Activated gamma-delta T cell treated with Interleukin-2 at 50 U/mL for 16 hours (primary cell): ENCODE measurements at places on chromosomes 1 and 21.
A peak's percentile ranks its signal among the peaks of the same experiment; 100 is the strongest.

- no peak for DNase-seq
Observed at GRCh38 chr1:200146100-200146499, 118.6 kb downstream of the NR5A2 start.

DNA sequence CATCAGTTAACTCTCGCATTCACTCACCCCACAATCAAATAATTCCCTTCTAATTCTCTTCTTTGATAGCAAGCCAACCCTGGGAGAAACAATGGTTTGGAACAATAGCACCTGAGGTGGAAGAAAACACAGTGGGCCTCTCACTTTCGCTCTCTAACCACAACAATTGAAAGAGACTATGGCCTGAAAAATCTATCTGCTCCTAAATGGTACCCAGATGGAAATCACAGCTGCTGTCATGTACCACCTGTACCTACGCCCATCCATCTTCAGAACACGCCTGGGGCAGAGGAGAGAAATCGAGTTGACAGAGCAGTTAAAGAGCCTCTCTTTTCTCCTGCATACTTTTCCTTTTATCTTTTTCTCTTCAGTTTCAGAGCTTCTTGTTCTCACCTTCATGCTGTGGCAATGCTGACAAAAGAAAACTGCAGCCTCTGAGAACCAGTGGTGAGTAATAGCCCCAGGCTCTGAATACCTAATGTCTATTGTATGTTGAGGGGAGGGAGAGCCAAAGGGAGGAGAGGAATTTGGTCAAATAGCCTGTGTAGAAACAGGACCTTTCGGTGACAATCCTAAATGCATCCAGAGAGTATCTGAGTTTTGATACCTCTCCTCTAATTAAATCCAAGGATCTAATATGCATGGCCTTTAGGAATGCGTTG lies 57.7 kb downstream of the ZC3H11B start:
- no peak for DNase-seq

DNA sequence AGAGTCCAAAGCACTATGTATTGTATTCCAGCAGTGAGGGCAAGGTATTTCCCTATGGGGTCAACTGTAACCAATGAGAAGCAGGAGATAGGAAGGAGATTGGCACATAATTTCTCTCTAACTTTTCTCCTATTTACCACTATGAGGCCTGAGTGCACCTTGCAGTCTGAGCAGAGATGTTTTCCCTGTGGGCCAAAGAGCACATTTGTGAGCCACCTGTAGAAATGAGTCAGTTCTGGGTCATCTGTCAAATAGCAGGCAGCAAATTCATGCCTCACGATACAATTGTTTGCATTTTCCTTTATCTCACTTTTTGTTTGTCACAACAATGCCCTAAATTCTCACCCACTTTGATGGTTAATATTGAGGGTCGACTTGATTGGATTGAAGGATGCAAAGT lies 547.2 kb upstream of the NCAM2 start:
- DNase-seq: no peak

- DNase-seq: peak; percentile 72
Observed at GRCh38 chr1:154344977-154345837, 19.9 kb downstream of the ATP8B2 start.

DNA sequence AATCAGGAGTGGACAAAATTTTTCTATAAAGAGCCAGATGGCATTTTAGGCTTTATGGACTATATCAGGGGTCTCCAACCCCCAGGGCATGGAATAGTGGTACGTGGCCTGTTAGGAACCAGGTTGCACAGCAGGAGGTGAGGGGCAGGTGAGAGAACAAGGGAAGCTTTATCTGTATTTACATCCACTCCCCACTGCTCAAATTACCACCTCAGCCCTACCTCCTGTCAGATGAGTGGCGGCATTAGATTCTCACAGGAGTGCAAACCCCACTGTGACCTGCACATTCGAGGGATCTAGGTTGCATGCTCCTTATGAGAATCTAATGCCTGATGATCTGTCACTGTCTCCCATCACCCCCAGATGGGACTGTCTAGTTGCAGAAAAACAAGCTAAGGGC lies 13.9 kb downstream of the PHTF1 start:
- DNase-seq: no peak

GRCh38 chr1:247441606-247442005 lies 16.3 kb downstream of the OR2B11 start:
- DNase-seq: no peak

DNA sequence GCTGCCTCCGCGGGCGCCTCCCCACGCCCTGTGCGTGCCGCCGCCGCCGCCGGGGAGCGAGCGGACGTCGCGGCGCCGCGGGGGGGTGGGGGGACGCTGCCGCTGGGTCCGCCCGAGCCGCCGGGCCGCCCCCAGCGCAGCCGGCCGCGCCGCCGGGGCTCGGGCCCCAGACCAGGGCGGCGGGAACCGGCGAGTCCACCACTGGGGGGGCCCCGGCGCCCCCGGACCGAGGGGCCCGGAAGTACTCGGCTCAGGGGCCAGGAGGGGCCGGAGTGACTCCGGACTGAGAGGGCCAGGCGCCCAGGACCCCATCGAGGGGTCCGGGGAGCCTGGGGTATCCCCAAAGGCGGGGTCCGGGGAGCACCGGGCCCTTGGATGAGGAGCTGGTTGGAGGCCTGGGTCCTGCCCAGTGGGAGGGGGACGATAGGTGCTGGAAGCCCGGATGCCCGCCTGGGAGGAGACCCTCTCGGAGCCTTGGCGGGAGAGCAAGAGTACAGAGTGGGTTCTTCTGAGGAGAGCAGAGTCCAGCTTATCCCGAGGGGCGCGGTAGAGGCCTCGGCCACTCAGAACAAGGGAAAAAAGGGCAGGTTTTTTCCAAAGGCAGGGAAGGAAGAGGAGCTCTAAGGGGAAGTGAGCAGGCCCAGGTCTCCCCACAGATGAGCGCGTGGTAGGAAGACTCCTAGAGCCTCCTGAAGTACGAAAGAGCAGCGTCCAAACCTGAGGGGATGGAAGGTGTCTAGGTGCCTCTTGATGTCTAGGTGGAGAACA lies 556 bp downstream of the GMEB1 start:
- peak; percentile 63 for DNase-seq

DNA sequence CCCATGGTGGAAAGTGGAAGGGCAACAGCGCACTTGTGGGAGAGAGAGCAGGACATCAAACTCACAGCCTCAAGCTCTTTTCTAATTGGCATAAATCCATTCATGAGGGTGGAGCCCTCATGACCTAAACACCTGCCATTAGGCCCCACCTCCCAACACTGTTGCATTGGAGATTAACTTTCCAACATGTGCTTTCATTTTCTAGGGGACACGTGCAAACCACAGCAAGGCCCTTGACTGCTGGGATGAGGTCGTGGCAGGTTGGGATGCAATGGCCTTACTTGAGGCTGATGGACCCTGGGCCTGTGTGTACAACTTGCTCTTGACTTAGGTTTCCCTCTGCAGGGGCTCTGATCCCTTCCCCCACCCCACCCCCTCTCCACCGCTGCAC lies 35.9 kb upstream of the NEK2 start:
- DNase-seq: no peak

DNA sequence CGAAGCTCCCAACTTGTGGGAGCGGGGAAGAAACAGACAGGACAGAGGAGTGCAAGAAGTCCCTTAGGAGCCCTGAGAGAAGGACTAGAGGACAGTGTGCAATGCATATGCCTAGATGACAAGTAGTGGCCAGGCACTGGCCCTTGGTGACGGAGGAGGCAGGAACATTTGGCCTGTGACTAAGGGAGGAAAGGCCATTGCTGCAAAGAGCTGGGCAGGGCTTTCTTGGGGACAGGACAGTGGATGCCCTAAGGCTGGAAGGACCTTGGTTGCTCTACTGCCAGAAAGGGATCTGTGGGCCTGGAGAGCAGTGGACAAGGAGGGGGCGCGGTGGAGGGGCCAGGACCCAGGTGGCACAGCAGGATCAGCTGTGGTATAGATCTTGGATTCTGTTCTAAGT lies 481.3 kb downstream of the CAMTA1 start:
- DNase-seq: no peak
